Colonic mucosa (tissue), 4 donors: ENCODE measurements at places on chromosomes 2 and 18. TPM values are rescaled to one million over a fixed set of nuclear protein-coding genes. Genes with fewer than 3 reads are reported as not detected.

Gene NT5DC4
- total RNA-seq = not detected

DNA sequence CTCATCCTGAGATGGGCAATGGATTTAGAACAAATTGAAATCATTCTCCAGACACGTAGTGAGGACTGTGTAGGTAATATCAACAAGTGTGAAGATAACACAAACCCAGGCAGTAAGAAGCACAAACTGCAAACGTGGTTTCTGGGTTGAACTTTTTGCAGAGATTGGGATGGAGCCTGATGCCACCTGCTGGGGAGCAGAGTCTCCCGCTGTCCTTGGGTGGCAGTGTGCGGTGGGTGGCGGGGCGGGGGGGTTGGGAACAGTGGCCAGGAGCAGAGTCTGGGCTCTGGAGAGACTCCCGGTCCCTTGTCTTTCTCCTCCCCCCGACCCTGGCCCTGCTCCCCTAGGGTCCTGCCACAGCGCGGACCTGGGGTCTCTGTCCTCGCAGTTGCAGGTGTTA lies 19.5 kb downstream of the TRAF3IP1 start:
- no peak overlapping the region for H3K27ac ChIP-seq
- no peaks in the 10 kb centered on the region for H3K4me1 ChIP-seq
- no peaks in the 10 kb centered on the region for H3K36me3 ChIP-seq
- no peak overlapping the region for H3K4me3 ChIP-seq

Gene CD8B
- total RNA-seq = 1.5 TPM

DNA sequence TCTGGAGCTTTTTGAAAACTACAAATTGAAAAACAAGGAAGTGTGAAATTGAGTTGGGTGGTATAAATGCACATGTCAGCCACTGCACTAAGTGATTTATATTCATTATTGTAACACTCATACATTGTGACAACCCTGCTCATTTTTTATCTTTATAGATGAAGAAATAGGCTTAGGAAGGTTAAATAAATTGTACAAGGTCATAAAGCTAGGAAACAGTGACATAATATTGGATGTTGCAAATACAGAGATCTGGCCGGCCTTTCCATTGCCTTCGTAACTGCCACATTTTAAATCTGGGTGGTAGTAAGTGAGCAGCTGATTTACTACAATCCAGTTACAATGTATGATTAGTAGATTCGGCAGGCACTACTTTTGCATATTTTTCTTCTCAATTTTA lies 76.6 kb upstream of the LPIN2 start:
- H3K4me1 ChIP-seq = peaks cover 4% of the 10 kb centered on the region
- H3K27me3 ChIP-seq = no peaks in the 10 kb centered on the region
- H3K27ac ChIP-seq = no peak overlapping the region

- no peaks in the 10 kb centered on the region for H3K36me3 ChIP-seq
- H3K27ac ChIP-seq = no peak overlapping the region
- H3K4me1 ChIP-seq = no peaks in the 10 kb centered on the region
- DNase-seq = no peak
- peak overlapping the region; percentile 85 for H3K4me3 ChIP-seq
- H3K27me3 ChIP-seq = no peaks in the 10 kb centered on the region
Observed at GRCh38 chr2:69641471-69641870, 2.1 kb downstream of the AAK1 start.

DNA sequence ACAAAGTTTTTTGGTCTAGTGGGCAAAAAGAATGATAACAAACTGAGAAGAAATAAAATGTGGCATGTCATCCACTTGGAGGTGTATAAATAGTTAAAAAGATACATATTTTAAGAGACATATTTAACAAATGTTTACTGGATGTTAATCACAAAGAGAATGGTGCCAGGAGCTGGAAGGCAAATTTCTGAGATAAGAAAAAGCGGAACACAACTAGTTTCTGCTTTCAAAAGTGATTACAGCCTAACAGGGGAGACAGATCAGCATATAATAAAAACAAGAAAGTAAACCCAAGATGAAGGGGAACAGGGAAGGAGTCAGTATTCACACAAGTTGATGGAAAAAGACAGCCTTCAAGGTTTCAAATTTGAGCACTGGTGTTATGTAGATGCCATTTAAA lies 91.3 kb downstream of the OLA1 start:
- no peak overlapping the region for H3K27ac ChIP-seq
- no peaks in the 10 kb centered on the region for H3K36me3 ChIP-seq

GRCh38 chr2:178404368-178404767 lies 46.6 kb downstream of the PRKRA start:
- H3K27me3 ChIP-seq = no peaks in the 10 kb centered on the region
- H3K4me3 ChIP-seq = no peak overlapping the region
- H3K27ac ChIP-seq = no peak overlapping the region

GRCh38 chr18:63237881-63238692 lies 81.5 kb downstream of the BCL2 start:
- peaks cover 6% of the 10 kb centered on the region for H3K4me1 ChIP-seq
- no peaks in the 10 kb centered on the region for H3K27me3 ChIP-seq
- DNase-seq = no peak
- peak overlapping the region; percentile 62 for H3K27ac ChIP-seq

- no peak overlapping the region for H3K27ac ChIP-seq
- peaks cover 4% of the 10 kb centered on the region for H3K4me1 ChIP-seq
- no peak for DNase-seq
- H3K4me3 ChIP-seq = no peak overlapping the region
- H3K36me3 ChIP-seq = no peaks in the 10 kb centered on the region
Observed at GRCh38 chr2:241105641-241106040, 3.6 kb upstream of the MTERF4 start.
